RPMI7951 (cell line): ENCODE measurements at places on chromosomes 7 and 10. TPM values are rescaled to one million over a fixed set of nuclear protein-coding genes. Genes with fewer than 3 reads are reported as not detected.
A peak's percentile ranks its signal among the peaks of the same experiment; 100 is the strongest.

MEOX2 gene
- total RNA-seq, result 0.78 and 1.2 TPM in 2 replicates

PNLIPRP3 gene
- not detected in 2 replicates for total RNA-seq

METTL27 gene
- 0.12 and 0.29 TPM in 2 replicates for total RNA-seq

NPY4R2 gene
- total RNA-seq, result 0.10 TPM in 1 of 2 replicates, not detected in the other

CALML3 gene
- total RNA-seq, result not detected in 2 replicates

DNA sequence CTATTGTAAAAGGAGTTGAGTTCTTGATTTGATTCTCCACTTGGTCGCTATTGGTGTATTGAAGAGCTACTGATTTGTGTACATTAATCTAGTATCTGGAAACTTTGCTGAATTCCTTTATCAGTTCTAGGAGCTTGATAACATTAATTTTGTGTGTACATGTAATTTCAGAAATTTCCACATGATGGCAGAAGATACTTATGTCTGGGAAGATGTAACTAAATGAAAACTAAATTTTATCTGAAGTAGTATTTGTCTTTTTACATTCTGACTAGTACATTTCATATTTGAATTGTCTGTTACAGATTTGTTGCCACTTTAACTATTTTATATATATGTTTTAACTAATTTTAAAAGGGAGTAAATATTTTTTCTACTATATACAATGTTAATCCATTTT, 27.6 kb downstream of the SDHAF3 start:
- DNase-seq, result peak; percentile 35

DNA sequence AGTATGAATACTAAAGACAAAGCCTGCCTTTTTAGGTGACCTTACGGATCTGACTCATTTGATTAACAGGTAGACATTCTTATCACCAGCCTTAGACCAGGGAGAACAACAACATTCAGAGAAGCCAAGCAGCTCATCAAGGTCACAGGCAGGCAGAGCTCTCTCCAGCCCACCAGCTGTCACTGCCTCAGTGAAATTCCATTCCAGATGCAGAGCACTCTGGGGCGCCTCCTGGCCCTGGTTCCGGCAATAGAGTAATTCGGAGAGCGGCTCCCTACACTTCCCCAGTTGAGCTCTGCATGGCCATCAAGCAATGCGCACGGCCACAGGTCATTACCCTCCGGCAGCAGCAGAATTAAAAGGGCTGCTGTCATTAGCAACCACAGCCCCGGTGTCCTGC, 164.7 kb downstream of the TCERG1L start:
- no peak for DNase-seq

GRCh38 chr7:139658908-139659675, 118.7 kb downstream of the HIPK2 start:
- peak; percentile 51 for DNase-seq

- DNase-seq, result no peak
These were observed 175.6 kb upstream of the RHOBTB1 start for GRCh38 chr10:61119573-61119972.
